ENCODE measurements at places on chromosomes 5 and 9.

DNA sequence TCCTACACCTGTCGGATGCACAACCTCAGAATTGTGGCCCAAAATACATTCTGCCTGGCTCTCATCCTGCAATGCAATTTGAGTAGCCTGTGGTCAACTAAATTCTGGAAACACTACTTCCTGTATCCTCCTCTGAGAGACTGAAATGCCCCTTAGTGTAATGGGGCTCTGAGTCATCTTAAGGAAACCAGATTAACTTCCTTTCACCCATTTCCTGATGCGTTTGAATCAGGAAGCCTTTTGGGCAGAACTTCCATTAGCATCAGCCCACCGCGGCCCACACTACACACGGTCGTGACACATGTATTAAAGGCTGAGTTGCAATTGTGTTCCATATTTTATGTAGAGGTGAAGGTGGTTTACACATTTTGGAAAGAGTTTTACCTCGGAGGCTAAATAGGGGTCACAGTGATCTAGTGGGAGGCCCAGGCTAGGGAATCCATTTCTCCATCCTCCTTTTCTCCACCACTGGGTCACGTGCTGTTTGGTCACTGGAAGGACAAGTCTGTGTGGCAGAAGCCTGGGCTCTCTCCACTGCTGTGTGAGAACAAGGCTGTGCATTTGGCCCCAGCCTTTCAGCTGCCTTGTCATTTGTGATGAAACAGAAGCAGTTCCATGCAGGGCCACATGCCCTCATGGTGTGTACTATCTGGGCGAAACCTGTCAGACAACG lies 55.9 kb downstream of the DAP start:
- DNase-seq, result no peak

- no peak for DNase-seq
Observed at GRCh38 chr5:162801235-162801634, 636.2 kb upstream of the CCNG1 start.

- no peak for DNase-seq
Observed at GRCh38 chr5:140554454-140554853, 2.8 kb downstream of the SRA1 start.

- no peak for DNase-seq
Observed at GRCh38 chr5:175772747-175773533, 98.4 kb upstream of the CPLX2 start.

GRCh38 chr9:129910628-129911567 lies 75.6 kb downstream of the USP20 start:
- no peak for DNase-seq

DNA sequence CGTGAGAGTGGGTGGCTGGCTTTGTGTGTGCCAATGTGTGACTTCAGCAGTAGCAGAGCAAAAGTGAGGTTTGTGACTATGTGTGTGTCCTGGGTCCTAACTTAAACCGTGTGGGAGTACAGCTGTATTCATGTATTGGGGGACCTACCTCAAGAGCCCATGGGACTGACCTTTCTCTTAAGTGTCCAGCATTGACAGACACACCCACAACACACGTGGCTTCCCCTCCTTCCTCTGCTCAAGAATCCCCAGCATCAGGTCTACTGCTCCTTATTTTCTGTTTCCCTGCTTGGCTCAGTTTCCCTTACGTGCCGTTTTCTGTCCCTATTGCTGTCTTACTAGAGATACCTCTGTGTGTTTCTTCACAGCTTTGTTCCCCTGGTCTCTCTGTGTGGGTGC lies 616 bp downstream of the IL11RA start:
- DNase-seq, result no peak

- no peak for DNase-seq
Observed at GRCh38 chr5:56658972-56659371, 156.4 kb upstream of the MAP3K1 start.

DNA sequence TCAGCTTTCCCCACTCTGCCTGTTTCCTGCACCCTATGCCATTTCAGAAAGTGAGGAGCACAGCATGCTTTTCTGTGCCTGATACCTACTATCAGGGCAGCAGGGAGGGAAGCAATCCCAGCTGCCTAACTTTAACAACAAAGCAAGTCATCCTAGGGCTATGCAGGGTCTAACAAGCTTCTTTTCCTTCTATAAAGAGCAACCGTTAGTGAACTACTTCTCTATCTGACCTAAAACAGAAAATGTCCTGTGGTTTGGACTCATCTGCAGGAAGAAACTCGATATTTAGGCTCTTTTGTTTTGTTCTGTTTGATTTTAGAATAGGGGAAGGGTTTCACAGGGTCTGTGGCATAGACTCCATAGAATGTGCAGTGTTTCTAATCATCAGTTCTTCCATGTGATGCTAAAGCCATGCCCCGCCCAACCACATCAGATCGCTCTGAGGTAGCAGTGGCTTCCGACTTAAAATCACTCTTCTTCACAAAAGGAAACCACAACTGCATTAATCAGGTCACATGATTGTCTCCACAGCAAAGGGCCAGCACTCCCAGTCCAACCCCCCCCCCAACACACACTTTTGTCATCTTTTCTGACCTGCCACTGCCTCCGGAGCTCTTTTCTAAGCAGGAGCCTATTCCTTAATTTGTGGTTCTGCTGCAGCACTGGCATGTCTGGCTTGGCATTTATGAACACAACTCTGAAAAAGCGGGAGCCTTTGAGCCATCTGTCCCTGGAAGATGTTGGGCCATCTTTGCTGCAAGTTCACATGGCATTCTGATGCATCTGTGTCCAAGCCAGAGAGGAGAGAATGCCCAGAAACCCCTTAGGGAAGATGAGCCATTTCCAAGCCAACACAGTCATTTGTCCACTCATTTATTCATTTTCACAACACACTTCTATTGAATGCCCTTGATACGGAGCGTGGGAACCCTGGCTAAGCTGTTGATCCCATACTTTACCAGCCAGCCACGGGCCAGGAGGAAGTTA lies 71.6 kb downstream of the CFAP90 start:
- no peak for DNase-seq

- DNase-seq, result no peak
Observed at GRCh38 chr5:123086376-123087055, 2.5 kb upstream of the PRDM6 start.

DNA sequence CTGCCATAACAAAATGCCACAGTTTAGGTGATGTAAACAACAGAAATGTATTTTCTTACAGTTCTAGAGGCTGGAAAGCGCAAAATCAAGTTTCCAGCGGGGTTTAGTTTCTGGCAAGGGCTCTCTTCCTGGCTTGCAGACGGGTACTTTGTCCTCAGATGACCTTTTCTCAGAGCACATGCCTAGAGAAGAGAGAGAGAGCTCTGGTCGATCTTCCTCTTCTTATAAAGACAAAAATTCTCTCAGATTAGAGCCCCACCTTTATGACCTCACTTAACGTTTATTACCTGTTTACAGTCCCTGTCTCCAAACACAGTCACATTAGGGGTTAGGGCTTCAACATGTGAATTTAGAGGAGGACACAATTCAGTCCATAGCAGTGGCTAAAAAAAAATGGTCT lies 119.7 kb downstream of the CETN3 start:
- DNase-seq, result no peak

GRCh38 chr5:17438027-17438426 lies 60.0 kb upstream of the TAF11L2 start:
- DNase-seq, result no peak

- DNase-seq, result no peak
Observed at GRCh38 chr9:115300874-115301273, 182.9 kb upstream of the TNC start.

GRCh38 chr5:168364750-168365550 lies 73.5 kb downstream of the WWC1 start:
- DNase-seq, result no peak

DNA sequence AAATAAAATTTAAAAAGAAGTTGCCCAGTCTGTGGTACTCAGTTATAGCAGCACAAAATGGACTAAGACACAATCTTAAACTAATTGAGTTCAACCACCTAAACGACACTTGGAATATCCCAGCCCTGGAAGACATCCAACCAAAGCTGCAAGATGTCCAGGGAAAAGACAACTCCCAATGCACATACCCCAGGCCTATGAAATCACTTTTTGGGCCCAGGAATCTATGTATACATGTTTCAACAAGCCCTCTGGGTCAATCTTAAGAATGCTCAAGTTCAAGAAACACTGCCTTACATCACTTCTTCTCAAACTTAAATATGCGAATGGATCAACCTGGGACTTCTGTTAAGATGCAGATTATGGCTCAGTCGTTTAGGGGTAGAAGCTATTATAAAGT lies 148.6 kb downstream of the ELAVL2 start:
- DNase-seq, result no peak

DNA sequence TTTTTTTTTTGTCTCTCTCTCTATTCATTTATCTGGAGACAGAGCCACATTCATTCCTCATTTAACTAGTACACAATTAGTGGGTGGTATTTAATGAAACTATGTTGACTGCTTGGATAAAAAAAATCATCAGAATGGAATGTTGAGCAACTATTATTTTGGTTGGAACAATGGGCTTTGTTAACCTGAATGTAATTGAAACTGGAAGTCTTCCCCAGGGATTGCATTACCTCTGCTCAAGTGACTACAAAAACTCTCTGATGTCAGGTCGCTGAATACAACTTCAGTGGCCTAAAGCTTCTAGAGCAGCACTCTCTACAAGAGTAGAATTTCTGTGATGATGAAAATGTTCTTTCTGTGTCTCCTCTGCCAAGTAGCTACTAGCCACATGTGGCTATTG lies 295.8 kb downstream of the DEPDC1B start:
- DNase-seq, result no peak

DNA sequence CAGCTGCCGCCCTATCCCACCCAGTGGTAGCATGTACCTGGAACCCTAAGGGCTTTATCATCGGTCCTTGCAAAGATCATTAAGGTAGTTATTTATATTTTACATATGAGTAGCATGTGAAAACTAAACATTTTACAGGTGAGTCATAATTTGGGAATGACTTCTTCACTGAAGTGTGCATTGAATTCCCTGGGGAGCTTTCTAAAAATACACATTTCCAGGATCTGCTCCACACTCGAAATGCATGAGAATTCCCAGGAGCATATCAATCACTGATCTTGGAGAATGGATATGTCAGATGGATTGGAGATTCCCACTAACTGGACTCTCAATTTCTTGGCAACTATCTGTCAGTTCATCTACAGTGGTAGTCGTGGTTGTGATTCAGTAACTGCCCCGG lies 717.5 kb downstream of the IRX1 start:
- DNase-seq, result no peak

DNA sequence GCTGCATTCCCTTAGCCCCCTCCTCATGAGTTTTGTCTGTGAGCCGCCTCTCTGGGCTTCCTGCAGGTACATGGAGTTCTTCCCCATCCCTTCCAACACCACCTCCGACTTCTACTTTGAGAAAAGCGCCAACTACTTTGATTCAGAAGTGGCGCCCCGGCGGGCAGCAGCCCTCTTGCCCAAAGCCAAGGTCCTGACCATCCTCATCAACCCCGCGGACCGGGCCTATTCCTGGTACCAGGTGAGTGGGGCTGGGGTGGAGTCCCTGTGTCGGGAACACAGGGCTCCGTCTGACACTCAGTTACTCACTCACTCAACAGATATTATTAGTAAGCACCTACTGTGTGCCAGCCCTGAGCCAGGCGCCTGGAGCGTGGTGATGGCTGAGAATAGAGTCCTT lies 37.3 kb downstream of the NDST1 start:
- DNase-seq, result no peak

DNA sequence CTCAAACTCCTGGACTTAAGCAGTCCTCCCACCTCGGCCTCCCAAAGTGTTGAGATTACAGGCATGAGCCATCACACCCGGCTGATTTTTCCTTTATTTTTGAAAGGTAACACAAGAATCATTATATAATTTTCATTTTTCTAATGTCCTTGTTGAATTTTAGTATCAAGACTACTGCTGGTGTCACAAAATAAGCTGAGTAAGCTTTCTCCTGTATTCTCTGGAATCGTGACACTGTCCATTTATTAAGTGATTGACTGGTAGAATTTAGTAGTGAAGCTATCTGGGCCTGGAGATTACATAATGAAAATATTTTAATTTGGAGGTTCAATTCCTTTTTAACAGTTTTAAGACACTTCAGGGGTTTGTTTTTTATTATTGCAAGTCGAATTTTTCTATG lies 9.5 kb downstream of the CDK20 start:
- no peak for DNase-seq

All from stimulated activated CD4-positive, alpha-beta T cell treated with anti-CD3 and anti-CD28 coated beads, Interleukin-1b, Interleukin-23, amount 100 ng/mL, for 1 hour (primary cell).